ENCODE measurements at places on chromosomes 3 and 15.

GRCh38 chr3:196654735-196655090 is 15.2 kb downstream of the NRROS start:
- no peak for DNase-seq

DNA sequence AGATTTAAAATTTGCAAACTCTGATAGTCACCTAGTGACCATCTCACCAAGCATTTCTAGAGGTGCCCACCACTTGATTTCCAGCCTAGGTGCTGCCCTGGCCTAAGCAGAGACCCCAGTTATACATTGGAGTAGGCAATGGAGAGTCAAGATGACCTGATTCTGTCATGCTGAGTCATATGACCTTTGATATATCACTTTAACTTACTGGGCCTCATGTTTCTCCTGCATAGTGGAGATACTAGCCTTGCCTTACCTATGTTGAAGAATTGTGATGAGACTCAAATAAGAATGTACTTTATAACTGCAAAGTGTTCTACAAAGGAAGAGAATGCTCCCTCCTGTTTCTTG is 75.5 kb upstream of the XCR1 start:
- DNase-seq: no peak

GRCh38 chr3:66416556-66417304 is 84.1 kb downstream of the LRIG1 start:
- DNase-seq: no peak

- DNase-seq: no peak
Observed at GRCh38 chr3:11385326-11385725, 113.1 kb downstream of the ATG7 start.

DNA sequence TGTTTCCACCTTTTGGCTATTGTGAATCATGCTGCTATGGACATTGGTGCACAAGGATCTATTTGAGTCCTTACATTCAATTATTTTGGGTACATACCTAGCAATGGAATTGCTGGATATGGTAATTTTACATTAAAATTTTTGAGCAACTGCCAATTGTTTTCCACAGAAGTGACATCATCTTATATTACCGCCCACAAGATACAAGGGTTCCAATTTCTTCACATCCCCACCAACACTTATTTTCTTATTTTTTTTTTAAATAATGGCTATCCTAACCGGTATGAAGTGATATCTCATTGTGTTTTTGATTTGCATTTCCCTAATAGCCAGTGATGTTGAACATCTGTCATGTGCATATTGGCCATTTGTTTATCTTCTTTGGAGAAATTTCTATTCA is 22.5 kb upstream of the NPTN start:
- no peak for DNase-seq

All from activated T-cell treated with anti-CD3 and anti-CD28 coated beads for 4 hours (primary cell).